NCI-H2171 treated with DMSO at 0.1 percent for 48 hours (cell line): ENCODE measurements at places on chromosomes 1 and 21.

DNA sequence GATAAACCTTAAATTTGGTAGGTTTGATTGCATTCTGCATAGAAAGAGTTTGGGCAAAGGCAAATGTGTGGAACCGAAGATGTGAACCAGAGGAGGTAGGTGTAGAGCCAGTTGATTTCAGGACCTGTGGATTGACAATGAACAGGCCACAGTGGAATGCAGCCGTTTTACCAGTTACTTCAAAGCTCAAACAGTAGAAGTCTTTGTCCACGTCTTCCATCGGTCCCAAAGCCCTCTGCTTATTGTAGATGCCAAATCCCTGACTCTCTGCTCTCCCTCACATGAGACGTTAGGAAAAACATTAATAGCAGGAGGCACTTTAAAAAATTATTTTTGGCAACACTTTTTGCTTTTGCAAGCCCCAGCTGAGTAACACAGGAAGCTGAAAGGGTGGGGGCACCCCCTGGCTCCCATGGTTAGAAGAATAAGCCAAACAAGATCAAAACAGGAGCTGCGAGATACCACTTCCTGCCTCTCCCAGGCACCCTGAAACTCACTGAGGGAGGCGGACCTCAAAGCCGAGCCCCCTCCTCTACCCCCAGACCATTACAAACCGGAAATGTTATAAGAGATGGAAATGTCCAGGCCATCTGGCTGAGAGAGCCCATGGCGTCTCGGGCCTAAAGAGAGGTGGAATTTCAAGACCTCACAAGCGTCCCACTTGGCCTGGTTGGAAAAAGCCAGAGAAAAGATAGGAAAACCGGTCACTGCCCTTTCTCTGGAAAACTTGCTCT lies 13.5 kb downstream of the TRAF3IP3 start:
- DNase-seq = no peak

DNA sequence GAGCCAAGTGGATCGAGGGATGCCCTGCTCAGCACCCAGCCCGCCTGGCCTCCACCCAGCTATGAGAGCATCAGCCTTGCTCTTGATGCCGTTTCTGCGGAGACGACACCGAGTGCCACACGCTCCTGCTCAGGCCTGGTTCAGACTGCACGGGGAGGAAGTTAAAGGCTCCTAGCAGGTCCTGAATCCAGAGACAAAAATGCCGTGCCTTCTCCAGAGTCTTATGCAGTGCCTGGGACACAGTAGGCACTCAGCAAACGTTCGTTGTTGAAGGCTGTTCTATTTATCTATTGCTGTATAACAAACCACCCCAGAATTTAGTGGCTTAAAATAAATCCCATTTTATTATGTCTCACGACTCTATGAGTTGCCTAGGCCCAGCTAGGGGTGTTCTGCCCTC lies 6.8 kb upstream of the BSND start:
- DNase-seq = no peak

GRCh38 chr1:168893359-168893801 lies 164.4 kb upstream of the DPT start:
- DNase-seq = no peak

DNA sequence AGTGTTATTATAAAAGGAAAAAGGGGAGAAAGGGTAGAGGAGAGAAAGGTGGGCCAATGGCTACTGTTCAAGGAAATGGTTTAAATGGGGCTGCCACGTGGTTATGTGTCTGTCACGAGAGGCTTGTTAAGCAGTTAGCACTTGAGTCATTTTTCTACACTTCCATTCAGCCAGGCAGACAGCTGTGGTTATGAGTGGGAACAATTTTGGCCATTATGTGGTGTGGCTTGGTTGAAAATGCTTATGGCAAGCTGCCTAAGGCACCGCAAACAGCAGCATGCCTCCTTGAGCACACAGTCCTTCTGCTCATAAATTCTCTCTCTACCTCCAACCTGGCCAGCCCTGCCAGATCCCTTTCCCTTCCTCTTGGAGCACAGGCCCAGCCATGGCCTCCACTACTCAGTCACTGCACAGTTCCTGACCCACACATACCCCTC lies 3.2 kb upstream of the SRM start:
- DNase-seq = no peak

DNA sequence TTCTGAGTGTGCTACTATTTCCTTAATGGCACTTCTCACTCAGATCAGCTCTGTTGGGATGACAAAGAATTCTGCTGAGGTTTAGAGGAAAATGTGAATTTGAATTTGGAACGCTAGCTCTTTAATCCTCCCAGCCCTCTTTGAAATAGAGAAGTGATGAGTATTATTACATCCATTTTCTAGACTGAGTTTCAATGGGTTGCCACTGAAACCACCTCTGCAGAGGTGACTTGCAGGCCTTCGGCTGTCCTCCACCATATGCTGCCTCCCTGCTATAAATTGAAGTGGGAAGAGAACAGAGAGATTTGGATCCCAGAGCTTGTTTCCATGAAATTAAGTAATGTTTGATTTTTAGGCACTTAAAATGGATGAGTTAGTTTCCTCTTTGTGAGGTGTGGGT lies 363.2 kb upstream of the SNX7 start:
- no peak for DNase-seq

DNA sequence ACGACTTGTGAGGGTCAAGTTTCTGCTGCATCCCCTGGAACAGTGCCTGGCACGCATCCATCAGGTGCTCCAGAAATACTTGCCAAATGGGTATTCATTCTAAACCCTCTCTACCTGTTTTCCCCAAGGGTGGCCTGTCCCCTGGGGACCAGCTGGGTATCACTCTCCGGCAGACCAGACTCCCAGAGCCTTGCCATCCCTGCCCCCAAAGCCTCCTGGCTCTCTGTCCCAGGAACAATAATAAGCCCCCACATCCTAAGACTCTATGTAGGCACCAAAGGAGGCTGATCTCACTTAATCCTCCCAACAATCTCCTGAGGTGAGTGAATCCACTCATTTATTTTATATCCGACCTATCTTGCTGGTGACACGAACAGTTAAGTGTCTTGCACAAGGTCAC lies 96.7 kb downstream of the MRPL37 start:
- peak; percentile 57 for DNase-seq

- no peak for DNase-seq
Measured at GRCh38 chr1:151516031-151516511, 4.9 kb downstream of the CGN start.

- DNase-seq = no peak
Measured at GRCh38 chr1:78716186-78716585, 66.6 kb downstream of the IFI44 start.

- no peak for DNase-seq
Measured at GRCh38 chr1:89484092-89485038, 40.3 kb upstream of the LRRC8B start.

DNA sequence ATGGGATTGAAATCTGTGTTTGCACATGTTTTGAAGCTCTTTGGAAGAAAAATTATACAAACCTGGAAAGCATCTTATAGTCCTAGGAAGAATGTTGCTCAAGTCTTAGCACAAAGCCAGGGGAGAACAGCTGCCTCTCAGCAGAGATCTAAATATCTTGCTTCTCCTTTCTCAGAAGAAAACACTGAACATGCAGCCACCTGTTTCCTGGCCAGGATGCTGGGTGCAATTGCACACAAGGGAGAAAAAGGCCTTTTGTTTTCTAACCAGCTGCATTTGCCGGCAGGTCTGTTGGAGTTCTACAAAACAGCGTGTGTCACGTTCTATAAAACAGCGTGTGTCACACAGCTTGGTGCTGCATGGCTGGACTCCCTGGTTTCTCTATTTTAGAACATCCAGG lies 259.6 kb upstream of the PLD5 start:
- DNase-seq = no peak
